MM.1S (cell line): ENCODE measurements at places on chromosomes 1 and 21.
A peak's percentile ranks its signal among the peaks of the same experiment; 100 is the strongest.

DNA sequence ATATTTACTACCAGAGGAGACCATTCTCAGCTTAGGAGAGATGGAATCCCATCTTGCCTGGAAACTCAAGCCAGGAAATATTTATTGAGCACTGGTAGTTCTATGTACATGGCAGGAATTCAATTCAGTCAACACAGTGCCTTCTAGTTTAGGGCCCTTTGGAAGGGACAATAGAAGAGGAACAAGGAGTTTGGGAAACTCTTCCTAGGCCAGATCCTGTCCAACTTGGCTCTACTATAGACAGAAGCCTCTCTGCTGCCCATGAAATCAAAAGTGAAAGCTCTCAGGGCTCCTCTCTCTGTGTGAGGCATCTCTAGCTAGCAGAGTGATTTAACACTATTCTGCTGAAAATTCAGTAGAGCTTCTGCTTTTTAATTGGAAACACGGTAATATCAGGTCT, 244.6 kb upstream of the MAP1LC3C start:
- peak; percentile 76 for DNase-seq

DNA sequence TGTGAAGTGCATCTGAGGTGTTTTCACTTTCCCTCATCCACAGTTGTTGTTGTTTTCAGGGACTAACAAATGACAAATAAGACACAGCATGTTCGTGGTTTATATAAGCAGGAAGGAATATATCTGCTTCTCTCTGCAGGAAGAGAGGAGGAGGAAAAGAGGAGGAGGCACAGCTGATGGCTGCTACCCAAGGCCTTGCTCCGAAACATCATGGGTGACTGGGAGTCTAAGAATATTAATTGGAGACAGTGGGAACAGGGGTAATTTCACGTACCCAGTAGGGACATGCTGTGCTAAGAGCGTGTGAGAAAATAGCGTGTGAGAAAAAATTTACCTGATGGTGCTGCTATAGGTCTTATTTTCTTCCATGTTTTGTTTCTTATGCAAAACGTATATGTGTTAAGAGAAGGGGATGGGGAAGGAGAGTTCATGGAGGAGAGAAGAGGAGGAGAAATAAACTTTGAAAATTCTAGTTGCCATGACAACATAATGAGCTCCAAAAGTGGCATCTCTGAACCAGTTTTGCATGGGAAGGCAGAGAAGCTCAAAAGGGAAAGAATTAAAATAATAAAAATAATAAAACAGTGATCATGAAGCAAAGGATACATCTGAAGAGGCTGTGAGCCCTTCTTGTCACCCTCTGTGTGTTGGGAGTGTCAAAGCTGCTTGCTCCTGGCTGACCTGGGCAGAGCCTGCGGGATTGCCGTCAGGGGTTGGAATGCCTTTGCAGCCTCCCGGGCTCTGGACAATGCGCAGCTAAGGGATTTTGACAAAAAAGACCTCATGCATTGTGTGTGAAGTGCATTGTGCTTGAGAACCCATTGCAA, 192.0 kb downstream of the CACNA1E start:
- DNase-seq = no peak

GRCh38 chr1:42165511-42166210, 1.1 kb upstream of the GUCA2A start:
- DNase-seq = no peak

DNA sequence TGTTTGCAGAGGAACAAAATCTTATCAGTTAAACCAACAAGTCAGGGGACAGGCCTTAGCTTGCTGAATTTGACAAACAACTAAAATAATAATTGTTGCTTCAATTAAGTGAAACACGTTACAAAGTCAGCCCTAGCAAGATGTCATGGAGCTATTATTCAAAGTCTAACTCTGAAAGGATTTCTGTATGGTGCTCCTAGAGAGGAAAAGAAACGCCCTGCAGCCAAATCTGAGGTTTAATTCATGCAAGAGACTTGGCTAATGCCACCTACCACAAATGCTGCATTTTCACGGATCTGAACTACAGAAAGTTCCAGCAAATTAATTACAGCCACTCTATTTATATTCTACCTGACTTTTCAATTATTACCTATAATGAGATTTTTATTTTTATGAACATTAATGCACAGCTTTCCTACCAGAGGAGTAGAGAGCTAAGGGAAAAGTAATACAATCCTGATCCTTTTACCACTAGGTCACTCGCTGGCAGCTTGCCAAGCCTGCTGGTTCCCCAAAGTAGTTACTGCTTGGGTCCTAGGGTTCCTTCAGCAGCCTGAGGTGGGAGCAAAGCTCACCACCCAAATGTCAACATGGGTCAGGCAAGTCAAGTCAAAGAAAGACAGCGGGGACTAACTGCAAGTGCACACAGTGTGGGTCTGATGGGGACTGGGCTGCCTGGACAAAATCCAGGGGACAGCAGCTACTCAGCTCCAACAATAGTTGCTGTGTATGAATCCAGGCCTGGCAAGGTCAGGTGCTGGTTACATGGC, 8.5 kb downstream of the COLGALT2 start:
- DNase-seq = no peak

DNA sequence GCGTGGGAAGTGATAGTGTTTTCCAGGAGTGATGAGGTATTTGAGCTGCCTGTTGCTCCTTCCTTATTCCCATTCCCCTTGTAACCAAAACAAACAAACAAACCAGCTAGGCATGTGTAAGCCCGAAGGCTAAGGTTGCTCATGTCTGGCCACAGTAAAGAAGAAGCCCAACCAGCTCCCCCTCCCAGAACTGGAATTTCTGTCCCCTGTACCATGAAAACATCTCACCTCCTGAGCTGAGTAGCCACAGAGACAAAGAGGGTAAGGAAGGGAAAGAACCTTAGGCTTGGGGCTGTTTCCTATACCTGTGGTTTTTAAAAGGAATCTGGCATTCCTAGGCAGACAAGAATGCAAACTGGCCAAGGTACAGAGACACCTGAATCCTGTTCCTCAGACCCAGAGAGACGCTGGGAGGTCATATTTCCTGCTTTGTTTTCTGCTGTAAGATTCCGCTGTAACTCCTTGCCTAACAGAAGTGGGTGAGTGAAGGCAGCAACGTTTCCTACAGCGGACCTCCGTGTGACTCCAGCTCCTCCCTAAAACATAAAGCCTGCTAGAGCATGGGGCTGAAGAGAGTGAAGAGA, 41.7 kb upstream of the RAB4A start:
- DNase-seq = no peak

DNA sequence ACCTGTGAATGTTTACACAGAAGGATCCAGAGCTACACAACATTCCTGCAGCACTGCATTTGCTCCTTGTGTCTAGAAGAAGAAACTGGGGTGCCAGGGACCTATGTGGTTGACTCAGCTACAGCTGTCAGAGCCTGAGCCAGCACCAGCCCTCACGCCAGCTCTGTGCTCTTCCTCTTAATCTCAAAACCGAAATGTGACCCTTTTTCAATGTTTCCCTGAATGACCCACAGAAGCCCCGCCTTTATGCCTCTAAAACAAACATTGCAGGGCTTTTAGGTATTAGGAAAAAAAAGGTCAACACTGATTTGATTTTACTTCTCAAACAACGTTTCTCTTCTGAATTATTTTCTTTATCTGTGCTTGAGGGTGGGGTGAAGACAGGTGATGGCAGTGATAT, 260.5 kb downstream of the DYRK1A start:
- peak; percentile 69 for DNase-seq

DNA sequence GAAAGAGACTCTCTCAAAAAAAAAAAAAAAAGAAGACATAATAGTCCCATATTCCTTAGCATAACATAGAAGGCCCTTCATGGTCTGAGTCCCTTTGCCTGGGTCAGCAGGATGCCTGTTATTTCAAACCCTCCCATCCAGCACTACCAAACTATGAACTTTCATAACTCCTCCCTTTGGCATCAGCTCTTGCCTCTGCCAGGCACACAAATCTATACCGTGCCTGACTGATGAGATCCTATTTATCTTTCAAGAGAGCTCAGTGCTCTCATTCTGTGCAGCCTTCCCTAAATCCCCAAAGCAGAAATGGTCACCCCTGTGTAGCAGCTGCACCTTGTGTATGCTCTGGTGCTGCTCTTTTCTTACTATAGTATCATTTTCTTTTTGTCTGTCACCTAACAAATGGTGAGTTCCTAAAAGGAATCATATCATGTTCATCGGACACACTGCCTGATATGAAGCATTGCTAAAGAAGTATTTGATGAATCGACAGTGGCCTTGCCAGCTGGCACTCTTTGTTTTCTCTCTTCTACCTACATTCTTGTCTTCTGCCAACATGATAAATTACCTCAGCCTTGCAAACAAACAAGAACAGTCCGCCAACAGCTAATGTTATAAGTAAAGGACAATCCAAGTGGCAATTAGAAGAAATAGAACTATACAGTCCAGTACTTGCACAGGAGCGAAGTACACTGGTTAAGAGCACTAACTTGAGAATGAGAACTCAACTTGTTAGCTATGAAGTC, 29.9 kb downstream of the FMO4 start:
- DNase-seq = no peak

DNA sequence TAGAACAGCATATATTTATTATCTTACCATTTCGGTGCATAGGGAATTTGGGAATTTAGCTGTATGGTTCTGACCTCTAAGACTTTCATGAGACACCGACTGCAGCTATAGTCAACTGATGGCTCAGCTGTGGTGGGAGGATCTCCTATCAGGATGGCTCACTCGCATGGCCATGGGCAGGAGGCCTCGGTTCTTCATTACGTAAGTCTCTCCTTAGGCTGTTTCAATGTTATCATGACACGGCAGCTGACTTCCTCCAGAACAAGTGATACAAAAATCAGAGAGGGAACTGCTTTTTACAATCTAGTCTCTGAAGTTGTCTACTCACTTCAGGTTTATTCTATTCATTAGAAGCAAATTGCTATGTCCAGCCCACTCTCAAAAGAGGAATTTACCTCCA, 13.3 kb upstream of the CAPN8 start:
- no peak for DNase-seq

- DNase-seq = no peak
Observed at GRCh38 chr1:227428803-227429202, 110.5 kb upstream of the CDC42BPA start.

- no peak for DNase-seq
Observed at GRCh38 chr1:178869119-178869697, 1.7 kb downstream of the ANGPTL1 start.

GRCh38 chr1:30505853-30506252, 217.5 kb downstream of the MATN1 start:
- DNase-seq = no peak

GRCh38 chr1:31667065-31667785, 22.5 kb upstream of the PEF1 start:
- no peak for DNase-seq
